Activated naive CD4-positive, alpha-beta T cell treated with Interleukin-2 at 50 U/mL for 16 hours (primary cell): ENCODE measurements at places on chromosomes 6 and 20.

DNA sequence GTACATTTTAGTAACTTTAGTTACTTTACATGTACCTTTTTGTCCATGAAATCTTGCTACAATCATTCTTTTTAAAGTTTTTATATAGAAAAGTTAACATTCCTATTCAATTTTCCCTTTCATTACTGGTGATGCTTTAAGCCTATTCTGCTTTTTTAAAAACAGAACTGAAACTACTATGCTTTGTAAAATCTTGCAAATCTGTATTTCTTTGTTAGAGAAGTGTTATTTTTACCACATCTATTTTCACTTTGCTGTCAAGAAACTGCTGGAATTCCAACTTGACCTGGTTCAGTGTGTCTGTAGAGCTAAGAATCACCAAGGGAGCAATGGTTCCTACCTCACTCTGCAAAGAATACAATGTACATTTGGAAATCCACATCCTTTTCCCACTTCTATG is 21.8 kb upstream of the SAMD5 start:
- DNase-seq, result no peak

DNA sequence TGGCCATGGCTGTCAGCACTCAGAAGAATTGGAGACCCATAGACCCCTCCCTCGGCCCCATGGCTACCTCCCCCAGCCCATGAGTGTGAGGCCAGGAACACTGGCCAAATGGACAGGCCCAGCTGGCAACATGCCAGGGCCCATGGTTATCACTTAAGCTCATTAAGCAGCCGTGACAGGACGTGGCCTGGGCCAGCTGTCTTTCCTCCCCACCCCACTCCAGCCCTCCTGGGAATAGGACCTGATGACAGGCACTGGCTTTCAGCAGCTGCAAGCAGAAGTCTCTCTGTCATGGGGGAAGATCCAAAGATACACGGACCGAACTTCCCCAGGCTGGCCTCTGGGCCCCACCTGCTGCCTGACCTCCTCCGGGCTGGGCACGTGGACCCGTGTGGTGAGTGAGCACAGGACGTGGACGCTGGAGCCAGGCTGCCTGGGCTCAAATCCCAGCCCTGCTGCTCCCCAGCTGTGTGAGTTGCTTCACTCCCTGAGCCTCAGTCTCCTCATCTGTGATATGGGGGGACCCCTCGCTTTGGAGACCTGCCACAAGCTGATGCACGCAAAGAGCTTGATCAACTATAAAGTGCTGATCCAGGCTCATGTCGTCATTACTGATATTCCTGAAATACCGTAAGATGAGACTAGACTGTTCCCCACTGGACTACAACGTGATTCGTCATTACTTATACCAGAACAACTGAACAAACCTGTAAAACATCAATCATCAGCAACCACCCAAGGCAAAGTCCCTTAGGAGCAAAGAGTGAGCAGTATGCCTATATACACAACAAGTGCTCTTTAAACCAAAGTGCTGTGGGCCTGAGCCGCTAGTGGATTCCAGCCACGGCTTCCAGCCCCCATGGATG is 22.0 kb upstream of the VSTM2L start:
- no peak for DNase-seq

- DNase-seq, result no peak
These were observed 173.2 kb upstream of the BMP5 start for GRCh38 chr6:56048601-56049000.

GRCh38 chr6:7050872-7051779 is 56.6 kb upstream of the RREB1 start:
- peak; percentile 33 for DNase-seq

- no peak for DNase-seq
These were observed 3.5 kb upstream of the PRIM2 start for GRCh38 chr6:57313711-57314471.

- DNase-seq, result no peak
These were observed 14.1 kb upstream of the SIRPB2 start for GRCh38 chr20:1505361-1505760.

DNA sequence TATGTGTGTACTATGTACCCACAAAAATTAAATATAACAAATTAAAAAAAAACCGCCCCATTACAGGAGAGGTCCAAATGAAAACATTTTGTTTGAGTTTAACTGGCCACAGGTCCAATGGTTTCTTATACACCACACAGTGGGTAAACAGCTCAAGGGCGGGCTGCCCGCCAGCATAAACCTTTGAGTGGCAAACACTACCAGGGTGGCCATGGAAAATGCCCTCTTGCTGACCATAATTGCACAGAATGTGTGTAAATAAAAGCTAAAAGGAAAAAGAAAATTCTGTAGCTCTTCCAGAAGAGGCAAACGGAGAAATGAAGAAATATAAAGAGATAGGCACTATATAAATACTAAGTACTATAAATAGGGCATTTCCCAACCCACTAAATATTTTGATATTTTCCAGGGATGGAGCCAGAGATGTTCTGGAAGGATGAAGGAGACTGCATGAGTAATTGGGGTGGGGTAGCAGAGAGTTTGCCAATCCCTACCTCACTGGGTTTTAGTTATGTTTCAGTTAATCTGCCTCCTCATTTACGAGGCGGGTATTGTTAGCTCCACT is 1.1 kb upstream of the CDC5L start:
- DNase-seq, result no peak
